ENCODE measurements at places on chromosomes 7 and 10.

GRCh38 chr10:100534726-100535125 is 1.0 kb upstream of the HIF1AN start:
- DNase-seq: no peak

DNA sequence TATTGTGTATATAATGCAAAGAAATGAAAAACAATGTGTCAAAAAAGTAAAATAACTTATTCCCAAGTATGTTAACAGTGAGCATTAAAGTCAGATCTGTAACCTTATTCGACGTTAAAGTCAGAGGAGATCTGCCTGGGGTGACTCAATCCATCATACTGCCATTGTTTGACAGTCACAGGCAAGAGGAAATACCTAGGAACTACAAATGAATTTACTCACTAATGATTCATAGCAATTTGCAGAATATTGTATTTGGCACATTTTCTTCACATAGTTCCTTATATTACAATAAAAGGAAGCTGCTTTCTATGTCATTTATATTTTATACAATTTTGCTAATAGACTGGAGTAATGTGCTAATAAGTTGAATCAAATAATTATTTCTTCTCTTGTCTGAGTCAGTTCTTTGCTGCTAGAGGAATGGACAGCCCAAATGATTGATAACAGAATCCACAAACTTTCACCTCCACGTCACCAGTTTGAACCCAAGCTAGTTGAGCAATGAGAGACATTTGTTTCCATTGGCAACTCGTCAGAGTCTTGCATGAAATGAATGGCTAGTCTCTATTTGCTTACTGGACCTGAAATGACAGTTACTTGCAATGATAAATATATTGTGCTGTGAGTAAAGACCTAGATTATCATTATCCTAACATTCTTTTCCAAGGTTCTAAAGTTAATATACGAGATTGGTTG is 48.5 kb upstream of the TMEM106B start:
- peak; percentile 51 for DNase-seq

DNA sequence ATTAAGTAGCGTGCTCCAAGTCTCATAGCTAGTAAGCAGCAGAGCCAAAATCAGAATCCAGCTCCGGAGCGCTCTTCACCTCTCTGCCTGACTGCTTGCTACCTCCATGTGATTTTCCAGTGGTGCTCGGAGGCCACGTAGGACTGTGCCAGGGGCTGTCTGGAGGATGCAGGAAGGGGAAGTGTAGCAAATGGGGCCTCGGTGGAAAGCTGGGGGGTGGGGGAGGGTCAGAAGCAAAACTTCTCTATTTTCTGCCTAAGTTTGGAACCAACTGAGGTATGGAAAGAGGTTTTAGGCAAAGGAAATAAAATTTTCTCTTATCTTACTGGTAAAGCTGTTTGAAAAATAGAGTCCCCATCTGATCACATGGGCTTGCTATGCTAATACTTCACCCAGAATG is 108.7 kb downstream of the TBXAS1 start:
- DNase-seq: no peak

- no peak for DNase-seq
Observed at GRCh38 chr7:19377611-19378344, 232.6 kb upstream of the FERD3L start.

- DNase-seq: no peak
Observed at GRCh38 chr10:118272149-118272721, 69.9 kb downstream of the FAM204A start.

DNA sequence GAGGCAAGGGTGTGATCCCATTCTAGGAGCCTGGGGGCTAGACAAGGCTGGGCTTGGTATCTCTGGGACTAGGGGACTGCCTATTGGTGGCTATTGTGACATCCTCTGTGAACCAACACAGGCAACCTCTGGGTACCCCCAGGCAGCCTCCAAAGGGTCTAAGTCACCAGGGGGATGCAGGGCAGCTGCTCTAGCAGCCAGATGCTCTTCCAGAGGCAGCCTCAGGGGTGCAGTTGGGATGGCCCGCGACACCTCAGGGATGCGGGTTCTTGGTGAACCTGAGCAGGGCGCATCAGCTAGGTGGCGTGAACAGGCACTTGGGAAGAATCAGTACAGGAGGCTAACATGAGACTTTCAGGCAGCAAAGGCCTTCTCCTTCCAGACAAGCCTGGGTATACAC is 1.6 kb upstream of the TMEM120A start:
- DNase-seq: no peak

GRCh38 chr10:103932971-103933370 is 15.0 kb upstream of the STN1 start:
- no peak for DNase-seq

GRCh38 chr7:23014681-23015080 is 751 bp upstream of the HYCC1 start:
- DNase-seq: no peak

- DNase-seq: no peak
Observed at GRCh38 chr7:11642276-11642675, 189.7 kb downstream of the THSD7A start.

GRCh38 chr10:86411281-86411841 is 44.8 kb upstream of the GRID1 start:
- DNase-seq: no peak

DNA sequence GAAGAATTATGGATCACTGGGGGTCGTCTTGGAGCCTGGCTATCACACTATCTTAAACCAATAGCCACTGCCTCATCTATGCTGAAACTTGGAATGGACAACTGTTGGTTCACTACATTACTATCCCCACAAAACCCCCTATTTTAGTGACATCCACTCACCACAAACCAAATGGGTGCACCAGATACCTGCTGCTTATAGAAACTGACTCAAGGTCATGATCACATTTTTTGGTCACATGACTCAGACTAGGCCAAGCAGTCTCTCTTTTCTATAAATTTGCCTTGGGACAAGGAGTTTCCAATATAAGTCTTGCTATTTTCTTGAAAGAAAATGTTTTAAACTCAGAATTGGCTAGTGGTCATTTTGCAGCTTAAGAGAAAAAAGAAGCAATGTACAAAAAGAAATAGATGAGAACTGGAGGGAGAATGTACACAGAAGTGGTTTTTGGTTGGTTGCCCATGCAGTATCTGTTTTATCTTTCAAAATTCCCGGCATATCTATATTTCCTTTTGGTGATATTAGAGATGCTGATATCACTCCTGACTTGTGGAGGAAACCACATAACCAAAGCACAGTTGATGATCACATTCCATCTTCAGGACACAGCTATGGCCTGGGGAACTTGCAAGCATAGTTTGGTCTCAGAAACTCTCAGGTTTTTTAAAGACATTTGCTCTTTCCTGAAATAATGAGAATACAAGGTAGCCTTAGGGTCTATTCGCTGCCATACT is 85.2 kb upstream of the CACNA2D1 start:
- no peak for DNase-seq

DNA sequence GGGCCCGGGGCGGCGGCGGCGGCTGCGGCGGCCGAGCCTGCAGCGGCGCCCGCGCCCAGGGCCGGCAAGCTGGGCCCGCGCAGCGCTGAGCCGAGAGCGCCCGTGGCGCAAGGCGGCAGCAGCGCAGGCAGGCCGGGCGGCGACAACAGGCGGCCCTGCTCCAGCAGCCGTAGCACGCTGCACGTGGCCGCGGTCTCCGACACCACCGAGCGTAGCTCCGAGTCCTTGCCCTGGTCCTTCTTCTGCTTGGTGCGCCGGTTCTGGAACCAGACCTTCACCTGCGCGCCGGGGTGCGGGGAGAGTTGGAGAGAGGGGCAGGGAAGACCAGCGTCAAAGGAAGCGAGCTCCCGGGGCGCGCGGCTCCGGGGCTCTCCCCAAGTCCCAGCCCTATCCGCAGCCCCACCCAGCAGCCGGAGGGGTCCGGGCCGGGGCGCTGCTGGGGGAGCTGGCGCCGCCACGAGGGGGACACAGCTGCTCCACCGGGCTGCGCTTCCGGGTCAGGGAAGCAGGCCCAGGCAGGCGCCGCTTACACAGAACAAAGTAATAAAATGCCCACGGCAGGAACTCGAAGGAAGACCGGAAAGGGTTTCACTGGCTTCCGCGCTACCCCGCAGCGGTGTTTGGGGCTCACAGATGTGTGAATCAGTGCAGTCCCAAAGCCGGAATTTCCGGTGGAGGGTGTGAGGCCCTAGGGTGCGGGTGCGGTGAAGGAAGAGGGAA is 3.6 kb downstream of the VAX1 start:
- no peak for DNase-seq

GRCh38 chr10:61785473-61786105 is 115.9 kb upstream of the ARID5B start:
- no peak for DNase-seq

DNA sequence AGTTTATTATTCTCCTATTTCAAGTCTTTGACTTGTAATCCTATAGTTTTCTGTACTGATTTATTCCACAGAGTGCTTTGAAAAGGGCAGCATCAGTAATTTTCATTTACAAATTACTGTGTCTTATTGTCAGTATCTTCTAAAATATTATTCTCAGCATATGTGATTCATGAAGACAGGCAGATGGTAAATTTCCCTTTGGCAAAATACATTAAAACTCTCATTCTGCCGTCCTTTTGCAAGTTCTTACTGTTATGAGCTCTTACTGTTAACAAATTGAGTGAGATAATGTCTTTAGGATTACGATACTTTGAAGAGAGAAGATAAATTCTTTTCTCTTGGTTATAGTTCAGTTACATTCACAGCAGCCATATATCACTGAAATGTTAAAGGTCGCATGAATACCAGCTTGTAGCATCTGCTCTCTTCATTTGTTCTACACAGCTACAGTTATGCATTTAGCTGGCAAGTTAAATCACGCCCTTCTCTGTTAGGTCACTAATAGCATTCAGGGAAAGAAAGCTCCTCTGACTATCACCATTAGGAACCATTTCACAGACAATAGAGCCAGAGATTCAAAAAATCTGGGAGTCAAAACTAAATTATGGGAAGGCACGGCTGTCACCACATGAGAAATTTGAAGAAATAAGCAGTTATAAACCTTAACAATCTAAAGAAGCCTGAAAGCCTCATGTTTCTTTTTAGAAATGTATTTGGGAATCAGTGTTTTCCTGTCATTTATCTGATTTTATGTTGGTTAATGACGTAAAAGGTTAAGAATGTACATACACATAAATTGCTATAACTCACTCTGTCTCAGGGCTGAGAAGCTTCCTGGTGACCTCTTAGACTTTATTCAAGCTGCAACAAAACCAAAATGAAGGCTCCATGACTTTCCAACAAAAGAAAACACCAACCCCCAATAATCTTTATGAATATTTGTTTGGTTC is 109.6 kb upstream of the SP4 start:
- DNase-seq: no peak

DNA sequence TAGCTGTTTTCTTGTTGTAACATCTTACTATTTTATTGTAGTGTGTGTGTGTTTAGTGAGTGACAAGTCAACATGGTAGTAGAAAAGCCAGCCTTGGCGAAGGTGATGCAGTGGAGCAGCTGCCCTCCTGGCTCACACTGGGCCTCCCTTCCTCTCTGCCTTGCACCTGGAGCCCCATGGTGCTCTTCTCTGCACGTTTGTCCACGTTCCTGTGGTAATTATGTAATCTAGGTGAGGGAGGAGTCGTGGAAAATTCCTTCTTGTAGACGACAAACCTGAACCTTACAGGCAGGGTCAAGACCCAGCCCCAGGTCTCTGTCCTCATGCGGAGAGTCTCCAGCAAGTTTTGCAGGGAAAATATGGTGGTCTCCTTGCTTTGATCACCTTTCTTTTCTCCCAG is 348.3 kb upstream of the MKI67 start:
- no peak for DNase-seq

DNA sequence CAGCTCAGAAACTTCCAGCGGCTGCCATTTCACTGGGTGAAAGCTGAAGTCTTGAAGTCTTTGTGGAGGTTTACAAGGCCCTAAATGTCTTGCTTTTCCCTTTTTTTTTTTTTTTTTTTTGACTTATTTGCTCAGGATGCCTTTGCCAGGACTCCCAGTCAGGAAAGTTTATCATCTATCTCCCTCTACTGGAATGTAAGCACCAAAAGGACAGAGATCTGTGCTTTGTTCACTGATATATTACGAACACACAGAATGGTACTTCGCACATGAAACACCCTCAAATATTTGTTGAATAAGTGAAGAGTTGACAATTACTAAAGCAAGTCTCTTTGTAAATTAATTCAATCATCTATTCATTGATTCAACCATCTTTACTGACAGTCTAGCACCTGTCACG is 23.2 kb downstream of the ABCB4 start:
- DNase-seq: no peak

DNA sequence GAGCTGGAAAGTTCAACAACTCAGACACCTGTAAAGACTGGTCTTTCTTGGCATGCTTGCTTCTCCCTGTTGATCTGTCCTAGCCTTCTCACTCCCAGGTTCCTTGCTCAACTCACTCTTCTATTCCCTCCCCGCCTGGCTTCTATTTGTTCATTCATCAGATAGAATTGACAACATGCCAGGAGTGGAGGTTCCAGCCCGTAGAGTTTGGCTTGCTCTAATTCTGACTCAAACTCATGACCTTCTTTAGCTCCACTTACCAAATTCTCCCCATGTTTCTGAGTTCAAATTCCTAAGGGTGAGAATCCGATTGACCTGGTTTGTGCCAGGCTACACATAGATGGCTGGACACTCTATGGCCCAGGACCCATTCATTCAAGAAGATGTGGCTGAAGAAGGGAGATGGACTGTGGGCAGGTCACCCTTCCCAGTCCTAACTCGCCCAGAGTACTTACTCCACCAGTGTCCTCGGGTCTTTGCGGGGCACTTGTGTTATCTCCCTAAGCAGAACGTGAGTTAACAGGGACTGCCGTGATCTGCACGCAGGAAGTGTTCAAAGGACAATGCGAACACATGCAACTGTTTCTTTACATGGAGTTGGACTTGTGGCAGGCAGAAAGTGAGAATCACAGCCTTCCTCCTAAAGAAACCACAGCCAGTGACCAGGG is 4.0 kb upstream of the TMEM236 start:
- DNase-seq: peak; percentile 69

- DNase-seq: peak; percentile 40
Observed at GRCh38 chr7:28298870-28299518, 113.3 kb upstream of the CREB5 start.

GRCh38 chr10:127458829-127459228 is 90.3 kb upstream of the NPS start:
- no peak for DNase-seq

- no peak for DNase-seq
Observed at GRCh38 chr10:63885156-63885555, 364.0 kb downstream of the REEP3 start.

DNA sequence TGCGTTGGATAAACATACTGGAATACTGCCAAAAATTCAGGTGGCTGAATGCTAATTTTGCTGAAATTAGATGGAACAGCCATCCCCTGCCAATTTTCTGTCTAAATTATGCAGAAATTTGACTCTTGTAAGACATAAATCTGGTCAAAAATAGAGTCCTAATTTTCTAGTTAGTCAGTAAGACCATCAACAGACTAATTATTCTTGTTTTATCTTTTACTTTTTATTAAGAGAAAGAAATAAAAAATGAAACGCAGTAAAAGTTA is 110.3 kb upstream of the GATA3 start:
- no peak for DNase-seq
